Thoracic aorta (tissue), 2 donors: ENCODE measurements at places on chromosomes 5 and 9. TPM values are rescaled to one million over a fixed set of nuclear protein-coding genes. Genes with fewer than 3 reads are reported as not detected.

GABRB2 gene
- total RNA-seq = 0.78 TPM

DIAPH1 gene
- total RNA-seq = 91.0 TPM

SPATA31C1 gene
- not detected for total RNA-seq

PCDHB10 gene
- total RNA-seq = 6.1 TPM

ERCC6L2 gene
- 32.1 TPM for total RNA-seq
